ENCODE measurements at places on chromosomes 6 and 20.

DNA sequence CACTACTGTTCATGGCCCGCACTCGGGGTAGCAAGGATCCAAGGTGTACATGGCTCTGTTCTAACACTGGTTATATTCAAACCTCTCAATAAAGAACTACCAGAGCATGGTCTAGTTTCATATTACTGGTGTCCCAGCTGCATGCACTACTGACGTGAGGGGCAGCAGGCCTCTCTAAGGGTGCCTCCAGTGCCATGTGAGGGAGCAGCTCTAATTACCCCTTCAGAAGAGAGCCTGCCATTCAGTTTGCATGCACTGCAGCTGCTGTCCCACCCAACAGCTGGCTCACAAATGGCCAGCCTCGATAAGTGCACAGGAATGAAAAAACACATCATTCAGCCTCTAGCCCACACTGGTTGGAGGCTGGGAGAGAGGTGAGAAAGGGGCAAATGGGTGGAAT is 85.2 kb downstream of the SMLR1 start:
- DNase-seq, result no peak

GRCh38 chr6:21198032-21198640 is 395.4 kb upstream of the SOX4 start:
- DNase-seq, result no peak

DNA sequence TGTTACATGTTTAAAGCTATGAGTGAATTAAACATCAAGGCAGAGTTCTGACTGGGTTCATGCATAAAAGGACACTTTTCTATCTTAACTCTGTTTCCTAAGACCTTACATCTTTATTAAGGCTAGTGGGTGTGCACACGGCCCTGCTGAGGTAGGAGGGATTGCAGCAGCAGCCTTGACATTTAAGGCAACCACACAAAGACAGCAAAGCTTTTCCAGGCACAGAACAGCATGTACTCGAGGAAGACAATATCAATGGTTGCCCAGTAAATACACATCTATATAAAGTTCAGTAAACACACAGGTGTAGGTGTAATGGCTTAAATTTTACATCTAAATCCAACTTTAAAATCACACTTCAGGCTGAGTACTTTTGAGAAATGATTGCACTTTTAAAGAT is 79.8 kb upstream of the LOC128125822 start:
- DNase-seq, result no peak

DNA sequence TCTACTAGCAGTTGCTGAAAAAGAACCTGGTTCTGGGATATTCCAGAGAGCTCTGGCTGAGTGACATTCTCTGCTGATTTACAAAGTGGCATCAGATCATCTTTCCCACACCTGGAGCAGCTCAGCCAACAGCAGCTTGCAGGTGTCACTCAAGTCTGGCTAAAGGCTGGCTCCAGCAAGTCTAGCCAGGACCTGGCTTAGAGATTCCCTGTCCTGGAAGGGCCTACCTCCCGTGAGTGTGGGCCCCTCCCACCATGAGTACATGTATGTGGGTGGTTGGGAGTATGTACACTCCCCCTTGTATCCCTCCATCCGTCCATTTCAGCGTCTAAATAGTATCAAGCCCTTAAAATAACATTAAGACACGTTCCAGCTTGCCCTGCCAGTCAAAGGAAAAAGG is 539.3 kb upstream of the ID4 start:
- DNase-seq, result no peak

DNA sequence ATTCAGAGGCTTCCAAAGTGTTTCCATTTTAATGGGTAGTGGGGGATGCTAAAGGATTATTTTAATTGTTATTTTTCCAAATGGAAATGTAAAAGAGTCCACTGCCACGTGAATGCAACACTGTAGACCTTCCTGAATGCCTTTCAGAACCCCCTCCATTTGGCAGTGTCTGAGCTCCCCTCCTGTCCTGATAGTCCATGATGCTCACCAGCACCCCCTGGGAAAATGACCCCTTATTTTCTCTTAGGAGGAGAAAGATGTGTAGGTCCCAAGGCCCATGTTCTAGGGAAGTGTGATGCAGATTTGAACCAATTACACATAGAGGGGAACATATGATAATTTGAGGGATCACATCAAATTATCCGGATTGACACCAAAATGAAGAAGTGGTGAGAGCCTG is 46.8 kb upstream of the SH3BGRL2 start:
- no peak for DNase-seq

DNA sequence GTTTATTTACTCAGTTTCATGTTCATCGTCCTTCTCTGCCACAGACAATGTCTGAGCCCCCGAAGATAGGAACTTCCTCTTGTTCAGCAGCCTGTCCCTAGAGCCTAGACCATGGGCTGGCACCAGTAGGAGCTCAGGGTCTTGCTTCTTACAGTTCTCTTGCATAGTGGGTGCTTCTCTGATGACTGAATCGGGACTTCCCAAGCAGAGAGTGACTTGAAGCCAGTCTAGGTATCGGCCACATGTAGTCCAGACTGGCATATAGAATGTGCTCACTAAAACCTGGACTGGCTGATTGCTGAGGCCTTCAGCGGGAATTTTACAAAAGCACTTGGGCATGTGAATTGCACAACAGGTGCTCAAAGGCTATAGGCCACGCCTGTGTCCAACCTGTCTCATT is 52.0 kb downstream of the PRDM1 start:
- no peak for DNase-seq

- DNase-seq, result no peak
These were observed 291.1 kb downstream of the DHX35 start for GRCh38 chr20:39253051-39253755.

DNA sequence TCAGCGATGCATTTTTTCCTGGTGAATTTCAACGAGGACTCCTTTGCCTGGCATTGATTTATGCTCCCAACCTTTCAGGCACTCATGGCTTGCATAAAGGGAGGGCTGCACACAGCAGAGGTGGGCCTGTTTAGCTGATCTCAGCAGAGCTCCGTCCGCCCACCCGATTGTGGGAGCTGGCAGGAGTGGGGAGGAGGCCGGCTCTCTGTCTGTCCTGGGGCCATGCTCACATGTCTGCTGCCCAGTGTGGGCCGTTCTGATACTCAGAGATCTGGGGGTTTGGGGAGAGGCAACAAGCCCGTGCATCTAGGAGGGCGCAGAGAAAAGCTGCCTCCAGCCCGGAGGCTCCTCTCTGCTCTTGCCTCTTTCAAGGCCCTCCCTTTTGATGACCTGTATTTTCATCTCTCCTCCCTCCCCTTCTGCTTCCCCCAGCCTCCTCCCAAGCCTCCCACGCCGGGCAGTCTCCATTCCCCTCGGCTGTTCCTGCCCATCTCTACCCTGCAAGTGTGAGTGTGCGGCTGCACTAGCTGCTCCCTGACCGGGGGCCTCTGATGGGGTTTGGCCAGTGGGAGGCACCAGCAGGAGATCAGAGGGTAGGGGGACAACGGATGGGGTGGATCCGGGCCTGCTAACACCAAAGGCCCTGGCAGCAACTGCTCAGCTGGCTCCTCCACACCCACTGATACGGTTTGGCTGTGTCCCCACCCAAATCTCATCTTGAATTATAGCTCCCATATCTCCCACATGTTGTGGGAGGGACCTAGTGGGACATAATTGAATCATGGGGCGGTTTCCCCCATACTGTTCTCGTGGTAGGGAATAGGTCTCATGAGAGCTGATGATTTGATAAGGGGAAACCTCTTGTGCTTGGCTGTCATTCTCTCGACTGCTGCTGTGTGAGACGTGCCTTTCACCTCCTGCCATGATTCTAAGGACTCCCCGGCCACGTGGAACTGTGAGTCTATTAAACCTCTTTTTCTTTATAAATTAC is 39.6 kb upstream of the MLN start:
- DNase-seq, result no peak

DNA sequence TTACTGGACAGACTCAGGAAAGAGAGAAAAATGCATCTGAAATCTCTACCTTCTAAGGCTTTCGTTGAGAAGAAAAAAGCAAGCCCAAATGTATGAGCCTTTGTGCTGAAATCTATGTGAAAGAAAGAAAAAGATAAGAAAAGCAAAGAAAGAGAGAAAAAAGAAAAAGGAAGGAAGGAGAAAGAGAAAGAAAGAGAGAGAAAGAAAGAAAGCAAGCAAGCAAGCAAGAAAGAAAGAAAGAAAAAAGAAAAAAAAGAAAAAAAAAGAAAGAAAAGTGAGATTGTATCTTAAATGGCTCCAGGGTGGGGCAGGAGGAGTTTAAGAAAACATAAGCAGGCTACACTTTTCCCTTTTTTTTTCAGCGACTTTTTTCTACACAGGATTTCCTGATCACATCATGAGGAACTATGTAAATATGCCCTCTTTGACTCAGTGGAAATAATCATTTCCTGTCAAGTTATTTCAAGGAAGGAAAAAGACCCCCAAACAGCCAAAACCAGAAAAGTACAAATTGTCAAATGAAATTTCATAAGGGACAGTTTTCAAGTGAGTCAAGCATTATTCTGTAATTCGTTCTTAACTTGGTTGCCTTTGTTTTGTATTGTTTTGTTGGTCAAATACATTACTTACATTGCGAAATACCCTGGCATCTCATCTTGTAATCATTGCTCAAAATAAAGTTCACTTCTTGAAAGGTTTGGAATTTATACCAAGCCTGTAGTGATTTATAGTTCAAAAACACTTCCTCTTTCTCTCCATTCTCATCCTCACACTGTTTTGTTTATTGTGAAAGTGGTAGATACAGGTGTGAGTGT is 79.5 kb upstream of the RNF217 start:
- peak; percentile 4 for DNase-seq

- no peak for DNase-seq
These were observed 528.3 kb downstream of the CD83 start for GRCh38 chr6:14645841-14646240.

DNA sequence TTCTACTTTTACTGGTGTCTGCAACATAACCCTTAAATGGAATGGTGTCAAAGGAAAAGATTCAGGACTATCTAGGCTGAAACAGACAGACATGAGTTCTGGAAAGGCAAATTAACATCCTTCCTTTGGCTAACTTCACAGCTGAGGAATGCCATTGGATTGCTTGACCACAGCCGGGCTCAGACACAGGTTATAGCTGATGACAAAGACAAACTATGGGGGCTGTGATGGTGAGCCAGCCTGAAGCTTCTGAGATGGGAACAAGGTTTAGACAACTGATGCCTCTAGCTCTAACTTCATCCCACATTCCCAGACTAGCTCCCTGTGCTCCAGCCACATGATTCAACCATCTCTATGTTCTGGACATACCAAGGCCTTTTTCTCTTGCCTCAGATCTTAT is 15.3 kb downstream of the POLR1C start:
- DNase-seq, result no peak

GRCh38 chr6:154928325-154928922 is 66.7 kb upstream of the TIAM2 start:
- DNase-seq, result peak; percentile 66

DNA sequence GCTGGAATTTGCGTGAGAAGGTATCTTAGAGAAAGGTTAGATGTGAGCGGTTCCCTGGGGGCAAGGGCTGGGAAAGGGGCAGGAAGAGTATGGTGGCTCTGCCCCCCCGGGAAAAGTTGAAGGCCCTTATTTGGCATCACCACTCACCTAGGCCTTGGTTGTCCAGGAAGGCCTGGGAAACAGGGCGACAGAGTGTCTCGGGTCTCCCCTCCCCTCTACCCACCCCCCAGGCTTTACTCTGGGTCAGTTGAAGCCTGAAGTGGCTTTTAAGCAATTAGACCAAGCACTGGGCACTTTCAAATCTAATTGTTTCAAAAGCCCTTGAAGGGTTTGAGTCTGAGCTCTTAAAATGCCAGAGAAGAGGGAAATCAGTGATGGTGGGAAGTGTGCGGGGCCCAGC is 30.2 kb upstream of the FOXP4 start:
- no peak for DNase-seq

DNA sequence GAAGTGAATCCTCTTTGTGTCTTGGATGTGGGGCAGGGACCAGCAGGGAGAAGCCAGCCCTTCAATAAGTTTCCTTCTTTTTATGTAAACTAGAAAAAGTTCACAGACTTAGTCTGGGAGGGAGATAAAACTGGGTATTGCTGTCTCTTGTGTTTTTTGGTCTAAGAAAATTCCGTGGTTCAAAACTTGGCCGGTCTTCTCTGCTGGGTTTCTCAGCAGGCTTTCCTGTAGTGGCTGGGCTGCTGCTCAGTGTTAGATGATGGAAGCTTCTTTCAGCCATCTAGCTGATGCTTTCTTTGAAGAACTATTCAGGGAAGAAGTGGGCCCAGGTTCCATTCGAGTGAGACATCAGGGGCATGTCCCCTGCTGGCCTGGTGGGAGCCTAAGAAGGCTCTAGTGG is 70.7 kb upstream of the SCP2D1 start:
- peak; percentile 31 for DNase-seq

DNA sequence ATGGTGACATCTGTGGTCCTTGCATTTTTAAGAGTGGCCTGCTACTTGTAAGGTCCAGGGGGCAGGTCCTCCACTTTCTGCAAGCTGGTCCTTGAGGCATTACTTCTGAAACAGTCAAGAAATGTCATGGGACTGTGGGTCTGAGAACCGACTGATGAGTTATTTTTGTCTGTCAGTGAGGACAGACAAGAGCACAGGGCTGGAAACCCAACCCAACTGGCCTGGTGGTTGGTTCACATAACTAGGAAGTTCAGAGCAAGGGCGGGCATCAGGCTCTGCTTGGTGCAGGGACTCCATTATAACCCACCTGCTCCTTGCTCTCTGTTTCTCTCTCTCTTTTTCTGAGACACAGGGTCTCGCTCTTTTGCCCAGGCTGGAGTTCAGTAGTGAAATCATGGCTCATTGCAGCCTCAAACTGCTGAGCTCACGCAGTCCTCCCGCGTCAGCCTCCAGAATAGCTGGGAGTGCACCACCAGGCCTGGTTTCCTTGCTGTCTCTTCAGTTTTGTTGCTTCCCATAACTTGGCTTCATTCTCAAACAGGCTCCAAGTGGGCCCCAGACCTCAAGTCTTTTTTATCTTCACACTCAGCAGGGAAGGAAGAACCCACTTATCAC is 9.2 kb downstream of the CST3 start:
- DNase-seq, result no peak

DNA sequence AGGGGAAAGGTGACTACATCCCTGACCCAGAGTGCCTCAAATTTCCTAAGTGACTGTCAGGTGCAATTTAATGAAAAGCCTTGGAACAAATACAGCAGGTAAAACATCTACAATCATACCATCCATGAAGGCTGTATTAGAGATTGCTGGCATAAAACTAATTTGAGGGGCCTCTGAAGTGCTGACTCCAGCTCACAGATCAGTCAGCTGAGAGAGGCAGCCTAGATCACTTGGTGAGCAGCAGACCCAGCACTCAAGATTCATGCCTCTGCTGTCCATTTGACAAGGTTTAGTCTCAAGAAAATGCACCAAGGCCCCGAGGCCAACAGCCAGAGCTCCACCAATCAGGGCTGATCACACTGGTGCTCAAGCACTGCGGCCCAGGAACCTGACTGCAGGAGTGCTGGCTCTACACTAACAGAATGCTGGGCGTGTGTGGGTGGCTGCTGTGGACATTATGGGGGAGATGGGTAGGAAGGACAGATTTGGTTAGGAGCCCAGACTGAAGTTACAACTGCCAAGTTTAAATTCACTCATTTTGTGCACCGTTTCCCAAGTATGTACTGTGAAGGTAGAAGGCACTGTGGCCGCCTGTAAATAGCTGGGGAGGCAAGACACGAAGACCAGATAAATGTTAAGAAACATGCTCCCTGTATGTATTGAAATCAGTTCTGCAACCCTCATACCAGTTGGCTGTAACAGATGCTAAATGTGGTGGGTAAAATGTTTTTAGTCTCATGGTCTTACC is 28.2 kb downstream of the SNX5 start:
- DNase-seq, result no peak
